Activated T-helper 2 cell treated with anti-CD3 and anti-CD28 coated beads, Interferon-gamma antibody, Interleukin-2, Interleukin-4, amounts not matched to agents 10 μg/mL and 5 μg/mL and 100 μg/mL, durations not matched to agents 14 hours and 24 hours and 36 hours (primary cell): ENCODE measurements at places on chromosomes 16 and 17. TPM values are rescaled to one million over a fixed set of nuclear protein-coding genes. Genes with fewer than 3 reads are reported as not detected.

DNA sequence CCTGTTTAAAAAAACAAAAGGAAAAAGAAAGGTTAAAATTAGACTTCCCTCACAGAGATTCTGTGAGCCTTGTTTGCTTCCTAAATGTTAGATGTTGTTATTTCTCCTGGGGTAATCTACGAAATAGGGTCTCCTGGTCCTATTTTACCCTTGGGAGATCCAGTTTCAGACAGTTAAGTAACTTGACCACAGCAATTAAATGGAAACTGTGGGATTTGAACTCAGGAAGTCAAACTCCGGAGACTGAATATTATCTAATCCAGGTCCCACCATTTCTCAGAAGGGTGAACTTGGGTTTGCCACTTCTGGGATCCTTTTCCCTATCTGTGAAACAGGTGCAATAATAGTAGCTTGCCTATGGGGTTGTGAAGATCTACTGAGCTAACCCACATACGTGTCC is 6.4 kb upstream of the TMC5 start:
- DNase-seq, result no peak

DNA sequence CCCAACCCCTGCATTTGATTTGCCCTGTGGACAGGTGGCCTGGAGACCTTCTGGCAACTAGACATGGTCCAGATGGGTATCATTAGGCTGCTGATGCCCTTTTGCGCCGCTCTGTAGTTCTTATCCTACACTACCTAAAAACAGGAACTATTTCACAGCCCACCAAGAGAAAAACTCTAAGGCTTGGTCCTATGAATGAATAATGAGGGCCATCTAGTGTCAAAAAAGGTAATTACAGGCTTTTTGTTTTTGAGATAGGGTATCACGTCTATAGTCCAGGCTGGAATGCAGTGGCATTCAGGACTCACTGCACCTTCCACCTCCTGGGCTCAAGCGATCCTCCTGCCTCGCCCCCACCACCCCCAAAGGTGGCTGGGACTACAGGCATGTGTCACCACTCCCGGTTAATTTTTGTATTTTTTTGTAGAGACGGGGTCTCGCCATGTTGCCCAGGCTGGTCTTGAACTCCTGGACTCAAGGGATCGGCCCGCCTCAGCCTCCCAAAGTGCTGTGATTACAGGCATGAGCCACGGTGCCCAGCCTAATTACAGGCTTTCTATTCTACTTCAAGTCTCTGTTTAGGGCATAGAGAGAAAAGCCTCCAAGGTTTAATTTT is 20.9 kb downstream of the COIL start:
- DNase-seq, result no peak

DNA sequence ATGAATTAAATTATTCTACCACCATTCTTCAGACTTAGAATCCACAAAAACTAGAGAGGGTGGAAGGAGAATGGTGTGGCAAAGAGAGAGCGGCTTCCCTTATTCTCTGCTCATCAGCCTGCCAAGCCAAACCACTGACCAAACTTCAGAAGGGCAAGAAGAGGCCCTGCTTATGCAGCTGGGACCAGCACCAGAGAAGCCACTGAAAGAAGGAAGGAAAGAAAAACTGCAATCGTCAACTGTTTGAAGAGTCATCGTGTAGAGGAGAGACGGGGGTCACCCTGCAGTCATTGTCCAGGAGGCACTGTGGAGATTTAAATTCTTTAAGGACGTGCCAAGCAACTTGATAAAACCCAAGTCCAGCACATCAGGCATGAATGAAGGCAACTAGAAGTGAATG is 15.6 kb downstream of the PMP22 start:
- DNase-seq, result no peak

DNA sequence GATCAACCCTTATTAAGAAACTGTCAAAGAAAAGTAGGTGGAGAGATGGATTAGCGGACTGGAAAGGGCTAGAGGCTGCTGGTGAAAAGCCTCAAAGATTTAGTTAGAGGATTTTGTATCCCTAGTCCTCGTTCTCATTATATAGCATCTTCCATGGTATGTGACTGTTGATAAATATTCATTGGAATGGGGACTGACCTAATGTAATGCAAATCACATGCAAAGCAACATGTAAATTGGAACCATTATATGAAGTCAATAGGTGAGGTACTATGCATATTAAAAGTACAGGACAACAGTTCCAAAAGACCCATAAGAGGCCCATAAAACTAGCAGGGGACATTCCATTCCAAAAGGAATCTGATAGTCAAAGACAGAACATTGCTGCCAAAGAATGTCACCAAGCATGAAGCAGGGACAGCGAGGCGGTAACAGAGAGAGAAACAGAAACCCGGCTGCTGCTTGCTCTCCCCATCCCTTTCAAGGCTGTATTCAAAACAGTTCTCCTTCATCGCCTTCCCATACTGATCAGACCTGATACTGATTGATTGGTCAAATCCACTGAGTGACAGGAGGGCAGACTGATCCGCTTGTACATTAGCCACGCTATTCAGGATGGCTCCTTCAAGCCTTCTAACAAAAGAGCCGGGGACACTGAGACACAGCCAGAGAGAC is 44.5 kb downstream of the SOX9 start:
- DNase-seq, result no peak

- no peak for DNase-seq
Observed at GRCh38 chr16:13571036-13571435, 348.9 kb upstream of the ERCC4 start.

TMEM88 gene
- 4.1 and 6.1 TPM in 2 replicates for total RNA-seq

- DNase-seq, result no peak
Observed at GRCh38 chr17:73589363-73589980, 54.8 kb downstream of the SDK2 start.

DNA sequence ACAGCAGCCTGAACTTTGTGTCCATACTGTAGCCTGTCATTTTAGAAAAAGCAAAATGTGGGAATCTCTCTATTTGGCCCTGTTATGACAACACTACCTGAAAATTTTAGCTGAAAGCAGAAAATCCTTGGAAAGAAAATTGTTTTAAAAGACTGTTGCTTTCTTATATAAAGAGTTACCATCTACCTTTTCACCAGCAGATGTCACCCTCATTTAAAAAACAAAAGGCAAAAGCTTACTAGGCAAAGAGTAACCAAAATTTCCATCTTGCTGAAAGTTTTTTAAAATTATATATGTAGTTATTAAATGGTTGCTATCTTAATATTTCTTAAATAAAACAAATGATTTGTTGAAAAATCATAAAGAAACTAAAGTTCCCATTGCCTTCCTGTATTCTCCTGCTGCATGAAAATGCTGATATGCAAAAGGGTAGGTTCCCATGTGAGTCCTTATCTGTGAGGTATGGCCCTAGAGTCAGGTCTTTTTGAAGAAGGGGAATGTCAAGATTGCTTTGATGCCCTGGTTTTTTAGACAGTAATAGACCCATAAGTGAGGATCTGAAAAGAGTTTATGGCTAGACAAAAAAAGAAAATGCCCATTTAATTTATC is 61.0 kb downstream of the TNRC6C start:
- DNase-seq, result no peak

DNA sequence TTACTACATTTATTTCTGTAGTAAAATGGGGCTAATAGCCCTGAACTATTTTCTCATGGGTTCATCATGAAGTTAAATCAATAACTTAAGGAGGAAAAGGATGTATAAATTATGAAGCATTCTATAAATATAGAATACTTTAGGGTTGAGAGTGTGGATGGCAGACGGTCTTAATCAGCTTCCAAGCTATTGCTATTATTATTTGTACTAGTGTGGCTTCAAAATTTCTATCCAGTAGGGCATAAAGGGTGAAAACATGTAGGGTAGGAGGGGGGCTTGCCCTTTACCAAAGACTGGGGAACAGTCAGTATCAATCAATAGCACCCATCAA is 26.4 kb upstream of the DHX8 start:
- DNase-seq, result no peak
